ENCODE measurements at places on chromosomes 12 and 14. TPM values are rescaled to one million over a fixed set of nuclear protein-coding genes. Genes with fewer than 3 reads are reported as not detected.
A peak's percentile ranks its signal among the peaks of the same experiment; 100 is the strongest.

GRCh38 chr14:56118611-56119181 lies 485 bp downstream of the PELI2 start:
- DNase-seq = no peak

Gene RIPK3
- total RNA-seq = not detected

DNA sequence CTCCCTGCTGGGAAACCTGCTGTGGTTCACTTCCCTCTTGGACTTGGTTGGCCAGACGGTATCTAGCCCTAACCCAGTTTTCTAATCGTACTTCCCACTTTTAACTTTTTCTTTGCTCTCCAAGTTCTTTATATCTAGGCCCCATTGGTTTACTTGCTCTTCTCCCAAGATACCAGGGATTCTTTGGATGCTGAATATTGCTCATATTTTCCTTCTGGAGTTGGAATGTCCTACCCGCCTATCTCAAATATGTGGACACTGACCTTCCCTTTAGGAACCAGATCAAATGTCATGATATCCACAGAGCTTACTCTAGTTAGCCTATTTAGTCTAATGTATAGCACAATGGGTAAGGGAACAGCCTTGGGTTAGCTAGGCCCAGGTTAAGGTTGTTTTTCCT lies 228.6 kb downstream of the DACT1 start:
- no peak for DNase-seq

Gene PLEKHG7
- not detected for total RNA-seq

DNA sequence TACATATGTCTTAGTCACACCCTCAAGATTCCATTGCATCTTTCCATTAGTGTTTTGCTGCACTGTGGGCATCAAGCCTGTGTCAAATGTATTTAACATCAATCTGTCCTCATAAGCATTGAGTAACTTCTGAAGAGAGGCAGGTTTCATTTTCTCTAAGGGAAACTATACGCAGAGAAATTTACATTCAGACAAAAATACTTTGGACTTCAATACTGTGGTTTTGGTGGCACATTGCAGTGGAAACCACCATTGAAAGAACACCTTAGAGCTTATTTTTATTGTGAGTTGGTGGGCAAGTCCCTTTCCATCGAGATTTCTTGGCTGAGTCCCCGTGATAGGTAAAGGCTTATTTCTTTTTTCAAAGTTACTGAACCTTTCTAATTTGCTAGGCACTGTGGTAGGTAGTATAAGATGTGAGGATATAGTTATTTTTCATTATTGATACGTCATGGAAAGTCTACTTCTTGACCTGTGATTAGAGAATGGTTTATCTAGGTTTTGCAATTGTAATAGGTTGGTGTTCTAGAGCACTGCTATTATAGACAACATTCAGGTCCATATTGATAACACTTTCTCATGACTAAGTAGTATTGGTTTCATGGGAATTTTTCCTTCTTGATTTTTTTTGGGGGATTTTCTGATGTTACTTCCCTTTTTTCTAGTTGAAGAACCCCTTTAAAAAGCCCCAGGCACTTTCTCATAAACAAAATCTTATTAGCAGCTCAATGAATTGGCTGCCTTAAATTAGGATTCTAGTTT lies 81.9 kb downstream of the CFAP54 start:
- no peak for DNase-seq

DNA sequence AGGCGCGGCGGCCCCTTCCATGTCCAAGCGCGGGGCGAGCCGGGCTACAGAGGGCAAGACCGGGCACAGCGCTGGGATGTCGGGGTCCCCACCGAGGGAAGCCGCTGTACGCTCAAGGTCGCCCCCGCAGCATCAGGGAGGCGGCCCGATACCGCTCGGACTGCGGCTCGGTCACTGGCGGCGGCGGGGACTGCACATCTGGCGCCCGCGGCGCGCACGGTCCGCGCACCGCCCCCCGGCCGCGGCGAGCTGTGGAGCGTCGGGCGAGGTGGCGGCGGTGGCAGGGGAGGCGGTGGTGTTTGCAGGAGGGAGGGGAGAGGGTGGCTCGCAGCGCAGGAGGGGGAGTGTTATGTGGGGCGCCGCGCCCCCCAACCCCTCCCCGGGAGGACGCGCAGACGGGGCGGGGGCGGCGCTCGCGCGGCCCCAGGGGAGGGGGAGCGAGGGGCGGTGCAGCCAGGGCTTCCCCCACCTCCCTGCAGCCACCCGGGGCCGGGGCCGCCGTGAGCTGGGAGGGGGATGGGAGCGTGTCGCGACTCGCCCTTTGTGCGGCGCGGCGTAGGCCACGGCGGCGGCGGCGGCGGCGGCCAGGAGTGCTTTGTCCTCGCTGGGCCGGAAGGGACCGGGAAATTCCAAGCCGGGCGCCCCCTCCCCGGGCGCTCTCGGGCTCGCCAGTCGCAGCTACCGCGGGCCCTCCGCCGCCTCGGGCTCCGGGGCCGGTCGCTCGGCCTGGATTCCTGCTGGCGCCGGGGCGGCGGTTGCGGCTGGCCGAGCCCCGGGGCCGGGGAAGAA lies at the start of gene NUAK1:
TSS of gene NUAK1 (minus strand) at position 322 of the 789 bp plus-strand sequence. CDS start at position 21, 301 bp downstream.
- DNase-seq = no peak

Gene FOXA1
- 1.3 TPM for total RNA-seq

GRCh38 chr12:93183940-93184671 lies 193.6 kb upstream of the NUDT4 start:
- no peak for DNase-seq

GRCh38 chr12:47634127-47634526 lies 71.7 kb downstream of the RPAP3 start:
- no peak for DNase-seq

Gene CLEC4A
- 0.69 TPM for total RNA-seq

Gene SLC39A9
- total RNA-seq = 80.2 TPM

Gene GALNT9
- 2.6 TPM for total RNA-seq

Gene SLC17A8
- total RNA-seq = not detected

Gene PGAM5
- 98.3 TPM for total RNA-seq

DNA sequence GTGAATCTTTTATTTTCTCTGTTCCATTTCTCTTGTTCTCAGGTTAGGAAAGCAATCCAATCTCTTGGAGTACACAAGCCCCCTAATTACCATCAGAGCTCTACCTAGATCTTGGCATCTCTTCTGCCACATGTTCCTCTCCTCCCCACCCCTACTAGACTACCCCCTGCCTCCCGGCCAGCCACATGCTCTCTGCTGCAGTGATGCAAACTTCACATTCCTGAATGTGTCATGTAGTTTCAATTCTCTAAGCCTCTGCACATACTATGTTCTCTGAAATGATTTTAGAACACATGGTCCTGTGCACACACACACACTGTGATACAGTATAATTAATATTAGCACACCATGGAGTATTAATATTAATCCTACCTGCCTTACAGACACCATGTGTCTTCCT lies 104.6 kb downstream of the EFCAB11 start:
- no peak for DNase-seq

GRCh38 chr14:100677554-100678468 lies 48.9 kb upstream of the DLK1 start:
- DNase-seq = no peak

Gene EXOC3L4
- not detected for total RNA-seq

GRCh38 chr14:21408147-21408546 lies 24.3 kb upstream of the SUPT16H start:
- DNase-seq = no peak

DNA sequence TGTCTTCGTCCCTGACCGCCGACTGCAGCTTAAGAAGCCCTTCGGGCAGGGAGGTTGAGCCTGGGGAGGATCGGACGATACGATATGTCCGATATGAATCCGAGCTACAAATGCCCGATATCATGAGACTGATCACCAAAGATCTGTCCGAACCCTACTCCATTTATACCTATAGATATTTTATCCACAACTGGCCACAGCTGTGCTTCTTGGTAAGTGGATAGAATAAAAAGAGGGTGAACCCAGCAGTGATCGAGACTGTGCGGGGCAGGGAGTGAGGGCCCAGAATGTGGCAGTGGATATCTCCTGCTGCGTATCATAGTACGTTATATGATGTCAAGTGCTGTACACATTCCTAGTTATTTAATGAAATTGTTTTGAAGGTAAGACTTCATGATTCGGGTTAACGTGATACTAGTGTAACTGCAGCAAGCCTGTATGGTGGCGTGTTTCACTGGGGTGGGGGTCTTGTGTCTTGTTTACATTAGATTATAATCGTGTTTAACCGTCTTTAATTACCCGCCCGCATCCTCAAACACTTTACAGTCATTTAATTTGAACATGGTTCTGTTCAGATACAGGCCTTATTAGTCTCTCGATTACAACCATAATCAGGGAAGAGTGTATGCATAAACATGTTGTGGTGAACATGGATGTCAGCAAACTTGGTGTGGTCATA lies 1.3 kb downstream of the NAA30 start:
- no peak for DNase-seq

DNA sequence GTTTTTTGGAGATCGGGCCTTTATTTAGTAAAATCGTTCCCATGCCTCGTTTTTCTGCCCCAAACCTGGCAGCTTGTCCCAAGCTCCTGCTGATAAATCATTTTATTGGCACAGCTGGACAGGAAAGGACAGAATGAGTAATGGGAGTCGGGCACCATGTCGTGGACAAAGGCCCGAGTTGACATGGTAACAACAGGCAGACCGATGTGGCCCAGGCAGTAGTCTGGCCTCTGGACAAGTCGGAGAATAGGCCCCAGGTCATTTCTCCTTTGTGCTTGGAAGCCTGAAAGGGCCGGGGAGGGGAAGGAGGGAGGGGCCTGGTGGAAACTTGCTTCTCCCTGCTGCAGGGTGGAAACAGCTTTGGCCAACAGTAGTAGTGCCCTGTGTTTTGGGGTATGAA lies 234.9 kb downstream of the SUDS3 start:
- DNase-seq = no peak

Gene FOXN4
- 0.52 TPM for total RNA-seq

DNA sequence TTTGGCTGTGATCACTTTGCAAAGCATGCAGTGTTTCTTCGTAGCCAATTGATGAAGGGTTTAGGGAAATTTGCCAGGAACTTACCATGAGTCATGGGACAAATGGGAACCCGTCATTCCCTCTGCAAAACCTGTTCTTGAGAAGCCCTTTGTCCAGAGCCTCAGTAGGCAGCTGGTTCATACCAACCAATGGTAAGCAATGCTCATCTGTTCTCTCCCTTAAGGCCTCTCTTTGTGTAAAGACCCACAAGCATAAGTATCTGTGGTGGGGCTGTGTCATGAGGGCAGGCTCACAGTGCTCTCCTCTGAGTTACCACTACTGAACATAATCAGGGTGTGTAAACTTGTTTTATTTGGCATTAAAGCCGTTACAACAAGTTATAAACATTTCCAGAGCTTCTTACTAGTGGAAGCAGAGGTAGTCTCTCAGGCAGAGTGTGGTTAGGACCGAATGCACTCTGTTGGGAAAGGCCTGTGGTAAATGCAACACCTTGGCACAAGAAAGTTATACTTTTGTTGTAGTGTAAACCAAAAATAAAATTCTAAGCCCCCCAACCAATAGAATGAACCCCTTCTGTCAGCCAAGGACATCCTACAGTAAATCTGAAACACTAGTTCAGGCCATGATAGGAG lies 119.8 kb downstream of the SINHCAF start:
- DNase-seq = peak; percentile 69

DNA sequence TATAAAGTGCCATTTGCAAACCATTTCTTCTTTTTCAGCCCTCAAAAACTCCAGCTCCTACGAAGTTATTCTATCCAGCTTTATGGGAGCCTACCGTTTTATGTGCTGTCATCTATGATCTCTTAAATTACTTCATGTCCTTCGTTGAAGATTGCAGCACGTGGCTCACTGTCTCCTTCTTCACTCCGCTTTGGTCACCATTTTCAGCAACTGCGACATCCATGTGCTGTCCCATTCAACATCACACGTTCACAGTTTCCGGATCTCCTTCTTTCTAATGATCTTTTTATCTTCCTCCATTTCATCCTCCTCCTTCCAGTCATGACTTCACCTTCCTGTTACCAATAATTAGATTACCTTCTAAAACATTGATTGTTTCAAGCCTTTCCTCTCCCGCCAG lies 143.3 kb upstream of the KRAS start:
- no peak for DNase-seq

Gene USP44
- 0.17 TPM for total RNA-seq

DNA sequence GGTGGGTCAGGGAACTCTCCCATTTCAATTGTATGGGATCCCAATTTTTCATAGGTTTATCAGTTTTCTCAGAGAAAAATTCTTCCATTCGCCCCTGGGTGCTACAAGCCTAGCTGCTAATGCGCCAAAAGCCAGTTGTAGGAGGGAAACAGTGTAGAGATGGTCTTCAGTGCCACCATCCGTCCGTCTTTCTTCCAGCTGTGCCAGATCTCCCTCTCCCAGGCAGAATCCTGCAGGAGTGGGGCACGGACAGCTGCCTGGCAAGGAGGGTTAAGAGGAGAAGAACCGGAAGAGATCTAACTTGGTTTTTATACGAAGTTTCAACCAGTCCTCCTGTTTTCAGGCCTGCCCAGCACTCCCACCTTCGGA lies 38.9 kb upstream of the FUT8 start:
- DNase-seq = no peak

DNA sequence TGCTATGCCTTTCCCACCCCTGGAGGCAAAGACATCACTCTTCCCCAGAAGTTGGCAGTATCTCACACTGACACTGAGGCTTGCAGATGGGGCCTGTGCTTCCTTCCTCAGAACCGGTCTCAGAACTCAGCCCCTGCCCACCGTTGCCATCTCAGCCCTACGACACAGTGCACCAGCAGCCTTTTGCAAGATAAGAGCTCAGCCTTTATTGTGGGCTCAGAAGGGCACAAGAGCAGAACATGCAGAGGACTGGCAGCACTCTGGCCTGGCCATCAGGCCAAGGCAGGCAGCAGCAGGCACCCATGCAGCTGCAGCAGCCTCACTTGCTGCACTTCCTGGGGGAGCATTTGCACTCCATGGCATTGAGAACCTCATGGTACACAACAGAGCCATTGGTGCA lies 3.6 kb upstream of the ANO2 start:
- DNase-seq = no peak

Gene SLC7A8
- 5.3 TPM for total RNA-seq

DNA sequence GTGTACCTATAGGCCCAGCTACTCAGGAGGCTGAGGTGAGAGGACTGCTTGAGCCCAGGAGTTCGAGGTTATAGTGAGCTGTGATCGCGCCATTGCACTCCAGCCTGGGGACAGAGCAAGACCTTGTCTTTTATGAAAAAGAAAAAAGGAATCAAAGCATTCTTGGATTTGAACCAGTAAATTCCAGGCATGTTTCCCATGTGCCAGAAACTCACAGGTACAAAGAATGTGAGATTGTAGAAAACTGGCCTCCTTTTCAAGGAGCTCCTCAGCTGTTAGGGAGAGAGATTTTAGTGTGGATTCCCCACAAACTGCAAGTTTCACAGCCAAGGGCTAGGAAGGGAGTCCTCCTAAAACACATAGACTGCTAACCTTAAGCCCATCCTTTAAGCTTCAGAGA lies 95.0 kb downstream of the FOXN4 start:
- DNase-seq = no peak

Gene RNASE3
- total RNA-seq = not detected

DNA sequence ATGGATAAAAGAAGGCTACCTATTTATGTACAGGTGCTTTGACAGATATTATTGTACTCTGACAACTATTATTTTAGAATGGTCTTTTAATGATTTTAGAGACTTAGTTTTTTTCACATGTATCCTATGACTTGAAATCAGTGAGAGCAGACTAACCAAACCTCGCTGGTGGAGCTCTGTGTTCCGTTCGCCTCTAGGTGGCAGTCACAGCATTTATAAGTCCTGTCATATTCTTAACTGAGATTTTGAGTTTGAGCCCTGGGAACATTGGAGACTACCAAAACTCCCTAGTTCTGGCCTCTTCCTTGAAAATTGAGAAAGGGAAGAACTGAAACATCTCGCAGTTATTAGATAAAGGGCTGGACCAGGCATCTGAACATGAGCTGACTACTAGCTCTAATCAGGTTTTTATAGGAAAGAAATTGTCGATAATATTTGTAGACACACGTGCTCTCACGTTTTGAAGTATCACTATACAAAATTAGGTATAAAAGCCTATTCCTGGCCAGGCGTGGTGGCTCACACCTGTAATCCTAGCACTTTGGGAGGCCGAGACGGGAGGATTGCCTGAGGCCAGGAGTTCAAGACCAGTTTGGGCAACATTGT lies 48.3 kb downstream of the TTLL5 start:
- DNase-seq = peak; percentile 68

Data from HCT116 (cell line).